ENCODE measurements at places on chromosomes 13 and 19.

DNA sequence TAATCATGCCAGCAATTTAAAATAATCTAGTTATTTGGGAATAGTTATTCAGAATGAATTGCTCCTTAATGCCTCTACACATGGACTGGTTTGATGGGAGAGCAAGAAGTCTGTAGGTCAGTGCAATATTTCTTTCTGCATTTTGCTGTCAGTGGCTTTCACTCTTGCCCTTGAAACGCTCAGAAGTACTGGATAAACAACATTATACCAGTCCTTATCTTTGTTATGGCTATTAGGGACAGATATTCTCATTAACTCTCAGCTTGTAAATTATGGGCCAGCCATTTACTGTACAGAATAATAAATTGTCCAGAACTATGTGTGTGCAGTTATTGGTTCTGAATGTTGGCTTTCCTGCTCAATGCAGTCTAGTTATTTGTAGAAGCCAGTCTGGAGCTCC, 224.4 kb downstream of the OXGR1 start:
- DNase-seq, result no peak

DNA sequence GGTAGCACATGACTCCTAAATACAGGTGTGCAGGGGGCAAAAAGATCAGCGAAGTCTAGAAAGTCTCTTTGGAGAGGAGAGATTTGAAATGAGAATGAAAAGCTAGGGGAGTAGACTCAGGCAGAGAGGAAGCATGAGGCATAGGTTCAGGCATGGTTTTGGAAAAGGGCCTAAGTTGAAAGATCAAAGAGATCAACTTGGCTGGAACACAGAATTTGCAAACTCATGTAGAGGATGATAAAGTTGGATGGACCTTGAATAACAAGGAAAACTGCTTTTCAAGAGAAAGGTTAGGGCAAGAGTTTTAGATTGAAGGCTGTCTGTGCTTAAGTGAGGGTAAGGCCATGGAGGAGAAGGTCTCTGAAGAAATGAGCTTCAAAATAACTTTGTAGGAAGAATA, 47.4 kb upstream of the UBAC2 start:
- no peak for DNase-seq

DNA sequence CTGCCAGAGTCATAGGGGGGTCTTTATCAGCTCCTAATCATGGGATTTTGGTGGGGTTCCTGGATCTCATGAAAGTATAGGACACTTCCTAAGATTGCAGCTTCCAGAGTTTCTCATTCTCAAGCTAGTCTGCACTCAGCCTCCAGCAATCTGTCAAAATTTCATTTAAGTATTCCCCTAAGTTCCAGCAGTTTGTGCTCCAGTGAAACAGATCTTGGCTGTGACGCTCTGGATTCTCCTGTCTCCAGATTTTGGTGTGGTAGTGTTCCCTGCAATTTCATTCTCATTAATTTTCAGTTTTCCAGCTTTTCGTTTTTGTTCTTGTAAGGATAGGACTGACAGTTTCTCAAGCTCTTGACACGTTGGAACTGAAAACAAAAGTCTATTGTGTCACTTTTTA, 908.9 kb upstream of the MIR17HG start:
- no peak for DNase-seq

- DNase-seq, result no peak
Observed at GRCh38 chr13:109779876-109780510, 6.4 kb downstream of the IRS2 start.

Data from heart left ventricle (tissue), 16 donors.